Stimulated activated CD8-positive, alpha-beta memory T cell treated with anti-CD3 and anti-CD28 coated beads, Interleukin-4, amount 100 ng/mL, for 4 hours (primary cell): ENCODE measurements at places on chromosomes 3 and 15.

DNA sequence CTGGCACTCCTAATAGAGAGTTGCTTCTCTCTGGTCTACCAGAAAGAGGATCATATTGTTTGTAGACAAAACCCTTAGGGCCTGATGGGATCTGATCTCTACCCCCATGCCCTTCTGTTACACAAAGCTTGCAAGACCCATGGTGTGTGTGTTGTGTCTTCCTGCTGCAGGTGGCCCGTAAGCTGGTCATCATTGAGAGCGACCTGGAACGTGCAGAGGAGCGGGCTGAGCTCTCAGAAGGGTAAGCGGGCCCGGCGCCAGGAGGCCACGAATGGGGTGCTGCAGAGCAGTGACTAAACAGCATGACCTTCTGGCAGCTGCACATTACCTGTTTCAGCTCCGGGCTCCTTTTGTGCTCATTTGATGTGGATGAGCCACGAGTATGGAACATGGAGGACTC is 18.2 kb downstream of the TPM1 start:
- DNase-seq, result no peak

GRCh38 chr3:112623213-112623612 is 17.7 kb downstream of the CCDC80 start:
- no peak for DNase-seq

DNA sequence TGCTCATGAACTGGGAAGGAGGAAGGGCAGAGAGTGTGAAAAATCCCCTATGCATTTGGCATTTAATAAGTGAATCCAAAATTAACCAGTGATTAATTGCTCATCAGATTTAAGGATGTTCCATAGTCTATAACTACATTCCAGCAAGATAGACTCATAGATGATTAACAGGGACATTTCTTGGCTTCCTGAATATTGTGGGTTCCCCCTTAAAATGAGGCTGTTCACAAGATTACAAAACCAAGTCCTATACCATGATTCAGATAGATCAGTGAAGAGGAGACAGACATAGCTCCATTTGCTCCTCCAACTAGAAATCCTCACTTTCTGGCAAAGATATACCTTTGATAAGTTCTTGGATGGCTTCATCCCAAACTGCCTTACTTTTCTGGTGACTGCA is 15.4 kb downstream of the RASGRP1 start:
- no peak for DNase-seq

GRCh38 chr3:65265511-65265910 is 577.7 kb upstream of the ADAMTS9 start:
- no peak for DNase-seq

- DNase-seq, result no peak
These were observed 43.4 kb downstream of the TFDP2 start for GRCh38 chr3:142105991-142106390.

- no peak for DNase-seq
These were observed 87.9 kb upstream of the MEF2A start for GRCh38 chr15:99477791-99478471.
